ENCODE measurements at places on chromosomes 12 and 14. TPM values are rescaled to one million over a fixed set of nuclear protein-coding genes. Genes with fewer than 3 reads are reported as not detected.

The PTHLH gene
- total RNA-seq = not detected

GRCh38 chr12:118354903-118355302 lies 17.8 kb downstream of the TAOK3 start:
- DNase-seq = no peak

DNA sequence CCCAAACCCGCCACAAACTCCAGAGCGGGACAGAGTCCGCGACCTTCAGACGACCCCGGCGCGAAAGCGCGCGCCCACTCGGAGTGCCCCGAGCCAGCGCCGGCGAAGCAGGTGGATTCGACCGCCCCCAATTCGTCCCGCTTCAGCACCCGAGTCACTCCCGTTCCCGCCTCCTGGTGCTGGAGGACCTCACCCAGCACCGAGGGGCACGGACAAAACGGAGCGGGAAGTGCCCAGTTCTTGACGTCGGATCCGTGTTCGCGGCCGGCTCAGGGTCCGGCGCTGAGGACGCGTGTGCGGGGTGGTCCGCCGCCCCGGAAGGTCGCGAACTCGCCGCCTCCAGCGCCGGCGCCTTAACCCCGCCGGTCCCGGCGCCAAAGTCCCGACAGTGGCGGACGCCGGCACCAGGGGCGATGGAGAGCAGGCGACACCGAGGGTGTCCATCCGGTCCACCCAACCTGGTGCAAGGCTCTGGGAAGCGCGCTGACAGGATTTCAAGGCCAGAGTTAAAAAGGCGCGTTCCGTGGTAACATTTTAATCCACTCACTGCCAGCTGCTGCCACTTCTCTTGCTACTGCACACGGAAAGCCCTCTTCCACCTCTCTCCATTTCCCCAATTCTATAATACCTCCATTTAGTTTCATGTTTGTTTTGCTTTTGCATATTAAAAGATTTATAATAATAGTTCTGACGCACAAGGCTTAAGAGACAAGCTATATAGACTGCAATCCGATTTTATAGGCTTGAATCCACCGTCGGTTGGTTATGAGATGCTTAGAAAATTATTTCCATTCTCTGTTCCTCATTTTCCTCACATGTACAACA lies 240.0 kb upstream of the CPNE8 start:
- no peak for DNase-seq

The EIF2S3B gene
- 1.0 TPM for total RNA-seq

GRCh38 chr12:43912859-43913258 lies 77.0 kb downstream of the TMEM117 start:
- no peak for DNase-seq

DNA sequence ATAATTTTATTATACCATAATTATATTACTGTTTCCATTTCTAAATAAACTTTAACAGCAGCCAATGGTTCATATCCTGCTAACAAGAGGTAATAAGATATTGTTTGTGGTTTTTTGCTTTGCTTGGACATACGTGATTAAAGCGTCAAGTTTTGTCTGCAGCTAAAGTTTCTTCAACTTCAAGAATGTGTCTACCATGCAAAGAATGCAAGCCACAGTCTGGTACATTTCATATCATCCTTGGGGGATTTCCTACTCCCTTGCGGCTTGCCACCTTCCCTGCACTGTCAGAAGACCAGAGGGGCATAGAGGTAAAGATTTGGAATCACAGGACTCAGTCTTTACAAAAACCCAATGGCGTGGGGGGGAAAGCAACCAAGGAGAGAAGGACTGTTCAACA lies 125.2 kb downstream of the MED13L start:
- no peak for DNase-seq

The TSPAN19 gene
- total RNA-seq = 0.32 TPM

DNA sequence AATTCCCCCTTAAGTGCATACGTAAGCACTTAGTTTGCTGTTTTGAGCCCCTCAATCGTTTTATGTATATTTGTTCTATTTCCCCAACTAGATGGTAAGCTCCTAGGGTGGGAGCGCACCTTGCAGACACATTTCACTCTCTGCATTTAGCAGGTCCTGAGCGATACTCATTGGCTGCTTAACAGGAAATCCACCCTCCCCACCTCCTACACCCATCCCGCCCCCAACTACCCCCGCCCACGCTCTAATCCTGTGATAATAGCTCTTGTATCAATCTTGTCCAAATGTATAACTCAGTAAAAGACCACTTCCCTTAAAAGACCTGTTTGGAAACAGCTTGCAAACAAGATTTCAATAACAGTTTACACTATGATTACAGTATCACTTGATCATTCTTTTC lies 8.1 kb downstream of the LPAR5 start:
- DNase-seq = no peak

The ZBTB39 gene
- 12.3 TPM for total RNA-seq

- no peak for DNase-seq
Observed at GRCh38 chr12:106018286-106018685, 120.5 kb downstream of the NUAK1 start.

All from HCT116 (cell line).